Breast epithelium (tissue), 4 donors: ENCODE measurements at places on chromosomes 3 and 15. TPM values are rescaled to one million over a fixed set of nuclear protein-coding genes. Genes with fewer than 3 reads are reported as not detected.

DNA sequence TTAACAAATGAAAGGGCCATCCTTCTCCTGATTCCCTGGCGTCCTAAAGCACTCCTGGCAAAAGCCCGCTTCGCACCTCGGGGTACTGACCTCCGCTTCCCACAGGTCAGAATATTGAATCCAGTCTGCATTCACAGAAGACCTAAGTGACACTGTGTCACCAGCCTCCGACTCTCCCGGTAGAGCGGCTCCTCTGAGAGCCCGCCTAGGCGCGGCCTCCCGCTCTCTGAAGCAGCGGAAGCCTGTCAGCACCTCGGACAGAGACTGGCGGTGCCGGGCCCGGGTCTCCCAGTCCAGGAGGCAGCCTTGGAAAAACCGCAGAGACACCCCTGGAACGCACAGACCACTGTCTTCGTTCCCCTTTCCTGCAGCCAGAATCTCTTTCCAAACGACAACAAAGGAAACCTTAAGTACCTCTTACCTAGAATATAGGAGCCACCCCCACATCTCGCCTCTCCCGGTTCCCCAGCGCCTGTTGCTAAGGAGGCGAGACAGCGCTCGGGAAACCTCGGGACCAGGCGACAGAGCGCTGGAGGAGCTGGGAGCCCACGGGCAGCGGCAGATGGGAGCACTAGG, 1.2 kb downstream of the GABRB3 start:
- DNase-seq, result no peak

DNA sequence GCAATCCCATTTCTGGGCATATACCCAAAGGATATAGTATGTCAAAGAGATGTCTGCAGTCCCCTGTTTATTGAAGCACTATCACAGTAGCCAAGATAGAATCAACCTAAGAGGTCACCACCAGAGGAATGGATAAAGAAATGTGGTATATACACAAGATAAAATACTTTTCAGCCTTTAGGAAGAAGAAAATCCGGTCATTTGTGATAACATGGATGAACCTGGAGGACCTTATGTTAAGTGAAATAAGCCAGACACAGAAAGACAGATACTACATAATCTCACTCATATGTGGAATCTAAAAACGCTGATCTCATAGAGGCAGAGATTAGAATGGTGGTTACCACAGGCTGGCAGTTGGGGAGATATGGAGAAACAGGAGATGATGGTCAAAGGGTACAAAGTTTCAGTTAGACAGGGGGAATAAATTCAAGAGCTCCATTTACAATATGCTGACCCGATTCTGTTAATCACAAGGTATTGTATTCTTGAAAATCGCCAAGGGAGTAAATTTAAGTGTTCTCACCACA, 195.8 kb downstream of the MTHFS start:
- DNase-seq, result no peak

DNA sequence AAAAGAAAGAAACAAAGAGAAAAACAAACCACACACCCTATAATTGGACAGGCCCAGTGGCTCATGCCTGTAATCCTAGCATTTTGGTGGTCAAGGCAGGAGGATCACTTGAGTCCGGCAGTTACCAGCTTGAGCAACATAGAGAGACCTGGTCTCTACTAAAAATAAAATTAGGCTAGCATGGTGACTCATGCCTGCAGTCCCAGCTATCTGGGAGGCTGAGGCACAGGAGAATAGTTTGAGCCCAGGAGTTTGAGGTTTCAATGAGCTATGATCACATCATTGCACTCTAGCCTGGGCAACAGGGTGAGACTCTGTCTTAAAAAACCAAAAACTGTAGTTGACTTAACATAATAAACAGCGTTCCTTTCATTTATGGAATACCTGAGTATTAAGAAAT, 72.3 kb upstream of the ST3GAL6 start:
- DNase-seq, result no peak

- no peak for DNase-seq
Observed at GRCh38 chr3:167631471-167631870, 22.3 kb downstream of the WDR49 start.

GRCh38 chr15:39455471-39455991, 125.3 kb upstream of the THBS1 start:
- DNase-seq, result no peak

GRCh38 chr3:126026277-126026751, 57.3 kb downstream of the ROPN1B start:
- no peak for DNase-seq

PIERCE2 gene
- total RNA-seq, result 1.6 TPM

DNA sequence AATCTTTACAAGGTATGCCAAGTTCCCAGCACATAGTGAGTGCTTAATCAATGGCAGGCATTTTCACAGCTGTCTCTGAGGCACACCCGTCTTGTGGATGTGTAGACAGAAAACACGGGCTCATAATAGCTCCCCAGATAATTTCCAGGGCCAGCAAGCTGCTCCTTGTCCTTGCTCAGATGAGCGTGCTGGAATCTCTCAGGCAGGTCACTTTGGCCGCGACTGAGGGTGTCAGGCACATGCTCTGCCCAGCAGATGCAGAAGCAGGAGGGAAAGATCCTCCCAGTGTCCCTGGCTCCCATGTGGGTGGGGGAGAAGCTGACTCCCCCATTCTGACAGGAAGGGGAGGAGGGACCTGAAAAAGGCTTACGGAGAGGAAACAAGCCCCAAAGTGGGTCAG, 35.6 kb upstream of the SLC6A1 start:
- DNase-seq, result no peak

- DNase-seq, result no peak
Observed at GRCh38 chr15:39744334-39745103, 38.1 kb downstream of the FSIP1 start.

CCDC14 gene
- total RNA-seq, result 43.2 TPM

DNA sequence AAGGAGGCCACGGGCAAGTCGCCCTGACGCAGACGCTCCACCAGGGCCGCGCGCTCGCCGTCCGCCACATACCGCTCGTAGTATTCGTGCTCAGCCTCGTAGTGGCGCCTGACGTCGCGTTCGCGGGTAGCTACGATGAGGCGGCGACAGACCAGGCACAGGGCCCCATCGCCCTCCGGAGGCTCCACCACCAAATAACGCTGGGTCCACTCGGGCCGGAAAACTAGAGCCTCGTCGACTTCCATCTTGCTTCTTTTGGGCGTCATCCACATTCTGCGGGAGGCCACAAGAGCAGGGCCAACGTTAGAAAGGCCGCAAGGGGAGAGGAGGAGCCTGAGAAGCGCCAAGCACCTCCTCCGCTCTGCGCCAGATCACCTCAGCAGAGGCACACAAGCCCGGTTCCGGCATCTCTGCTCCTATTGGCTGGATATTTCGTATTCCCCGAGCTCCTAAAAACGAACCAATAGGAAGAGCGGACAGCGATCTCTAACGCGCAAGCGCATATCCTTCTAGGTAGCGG, at the start of gene EPM2AIP1:
TSS of gene EPM2AIP1 (minus strand) at position 326 of the 520 bp plus-strand sequence. CDS start at position 272, 54 bp downstream.
- DNase-seq, result no peak

DLL4 gene
- 3.5 TPM for total RNA-seq
